NCI-H1436 (cell line): ENCODE measurements at places on chromosomes 2 and 18.
A peak's percentile ranks its signal among the peaks of the same experiment; 100 is the strongest.

- peak; percentile 19 for DNase-seq
Observed at GRCh38 chr2:222424276-222424728, at the start of gene SGPP2. Gene SGPP2 (plus strand): TSS chr2:222424543. CDS start chr2:222424603, 60 bp downstream.

DNA sequence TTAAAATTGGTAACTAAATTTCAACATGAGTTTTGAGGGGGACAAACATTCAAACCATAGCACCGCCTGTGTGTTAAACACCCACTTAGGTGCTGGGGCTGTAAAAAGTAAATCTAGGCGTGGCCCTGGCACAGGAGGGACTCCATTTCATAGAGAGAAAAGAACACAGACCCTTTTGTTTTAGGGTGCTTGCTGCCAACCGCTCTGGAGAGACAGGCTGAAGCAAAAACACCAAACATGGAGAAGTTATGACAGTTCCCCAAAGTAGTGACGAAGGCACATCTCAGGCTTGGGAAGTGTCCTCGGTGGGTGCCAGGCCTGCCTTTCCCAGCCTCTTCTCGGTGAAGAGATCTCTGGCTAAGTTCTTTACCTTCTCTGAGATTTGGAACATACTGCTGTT is 5.1 kb downstream of the ACTG2 start:
- DNase-seq = no peak

DNA sequence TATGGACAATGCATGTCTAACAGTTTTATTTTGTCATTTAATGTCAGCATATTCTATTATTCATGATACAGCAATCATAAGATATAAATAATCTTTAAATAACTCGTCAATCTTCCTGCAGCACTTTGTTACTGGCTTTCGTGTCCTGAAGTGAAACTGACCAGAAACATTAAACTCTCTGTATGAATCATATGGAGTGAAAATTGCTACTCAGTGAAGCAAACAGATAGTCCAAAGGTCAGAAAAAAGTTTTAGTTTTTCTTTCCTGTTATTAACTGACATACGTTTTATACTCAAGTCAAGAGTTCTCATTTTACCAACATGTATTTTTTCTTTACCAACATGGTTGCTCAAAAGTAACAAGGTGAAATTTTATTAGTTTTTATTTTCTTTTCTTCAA is 106.8 kb upstream of the GALNT5 start:
- DNase-seq = no peak

DNA sequence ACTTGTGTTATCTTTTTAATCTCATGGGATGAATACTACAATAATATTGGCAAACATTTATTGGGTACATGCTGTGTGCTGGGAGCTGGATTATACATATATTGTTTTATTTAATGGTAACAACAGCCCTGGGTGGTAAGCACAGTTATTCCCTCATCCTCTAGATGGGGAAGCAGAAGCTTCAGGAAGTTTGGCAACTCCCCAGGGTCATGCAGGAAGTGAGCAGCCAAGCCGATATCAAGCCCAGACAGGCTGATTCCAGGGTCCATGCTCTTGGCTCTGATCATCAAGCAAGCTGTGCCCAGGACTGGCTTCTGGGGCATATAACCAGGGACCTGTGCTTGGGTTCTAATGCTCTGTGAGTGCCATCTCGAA is 155.8 kb downstream of the ZNF516 start:
- DNase-seq = no peak

DNA sequence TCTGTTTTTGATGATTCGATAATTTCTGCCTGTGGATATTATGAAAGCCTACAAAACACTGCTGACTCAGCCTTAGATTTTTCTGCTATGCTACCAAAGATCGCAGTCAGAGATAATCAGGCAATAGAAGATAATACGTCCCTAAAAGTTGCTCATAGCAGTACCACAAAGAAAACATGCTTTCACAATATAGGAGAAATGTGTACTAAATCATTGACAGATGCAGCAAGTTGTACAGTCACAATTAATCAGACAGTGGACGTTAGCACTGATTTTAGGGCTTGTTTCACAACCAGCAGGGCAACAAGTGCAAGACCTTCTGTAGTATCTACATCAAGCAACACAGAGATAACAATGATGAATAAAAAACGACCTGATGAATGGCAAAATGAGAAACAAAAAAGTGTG is 19.5 kb downstream of the RBM44 start:
- no peak for DNase-seq

- DNase-seq = peak; percentile 30
Observed at GRCh38 chr2:28269019-28269784, 123.5 kb upstream of the FOSL2 start.

DNA sequence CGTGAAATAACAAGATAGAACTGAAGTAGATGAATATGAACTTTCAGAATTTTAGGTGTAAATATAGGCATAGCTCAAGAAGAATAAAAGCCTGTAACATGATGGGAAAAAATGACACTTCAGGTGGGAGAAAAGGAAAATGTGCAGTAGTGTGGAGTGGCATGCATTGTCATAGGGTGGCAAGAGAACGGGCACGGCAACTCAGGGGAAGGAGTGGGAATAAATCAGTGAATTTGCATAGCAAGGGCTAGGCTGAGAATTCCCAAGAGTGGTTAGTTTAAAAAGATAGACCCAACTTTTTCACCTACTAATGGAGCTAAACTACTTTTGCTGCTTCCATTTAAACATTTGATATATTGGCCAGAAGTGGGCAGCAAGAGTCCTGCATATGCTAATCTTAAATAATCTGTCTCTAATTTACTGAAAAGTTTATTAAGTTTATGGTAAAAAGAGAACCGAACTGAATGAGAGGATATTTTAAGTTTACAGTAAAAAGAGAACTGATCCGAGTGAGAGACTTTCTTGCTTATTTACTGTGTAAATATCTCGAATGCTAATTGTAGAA is 228.1 kb downstream of the CTNNA2 start:
- no peak for DNase-seq

DNA sequence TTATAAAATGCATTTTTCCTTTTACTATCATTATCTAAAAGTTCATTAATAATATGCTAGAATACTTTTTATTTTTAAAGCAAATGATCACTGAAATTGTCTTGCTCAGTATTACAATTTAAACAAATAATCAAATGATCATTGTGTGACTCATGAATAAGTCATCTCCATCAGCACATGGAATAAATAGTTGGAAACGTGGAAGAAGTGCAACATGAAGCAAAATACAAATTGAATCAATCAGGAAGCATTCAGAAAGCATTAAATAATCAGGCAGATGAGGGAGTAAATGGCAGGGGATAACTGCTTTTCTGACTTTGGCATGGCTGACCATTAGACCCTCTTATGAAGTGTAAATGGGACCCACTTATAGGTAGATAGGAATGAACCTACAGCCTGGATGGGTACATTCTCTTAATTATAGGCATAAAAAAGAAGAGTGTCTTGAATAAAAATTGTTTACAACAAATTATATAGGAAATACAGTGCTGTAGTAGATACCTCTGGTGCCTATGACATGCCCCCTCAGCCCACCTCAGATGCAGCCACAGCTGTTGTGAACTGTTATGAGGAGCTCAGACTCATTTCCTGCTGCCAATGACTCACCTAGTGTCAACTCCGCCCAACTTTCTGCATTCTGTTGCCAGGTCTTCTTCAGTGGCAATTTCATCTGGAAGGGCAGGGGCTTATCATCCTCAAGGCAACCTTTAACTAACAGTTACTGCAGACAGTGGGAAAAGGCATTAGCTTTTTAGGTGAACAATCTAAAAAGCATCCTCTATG is 936.0 kb downstream of the TRIB2 start:
- no peak for DNase-seq

DNA sequence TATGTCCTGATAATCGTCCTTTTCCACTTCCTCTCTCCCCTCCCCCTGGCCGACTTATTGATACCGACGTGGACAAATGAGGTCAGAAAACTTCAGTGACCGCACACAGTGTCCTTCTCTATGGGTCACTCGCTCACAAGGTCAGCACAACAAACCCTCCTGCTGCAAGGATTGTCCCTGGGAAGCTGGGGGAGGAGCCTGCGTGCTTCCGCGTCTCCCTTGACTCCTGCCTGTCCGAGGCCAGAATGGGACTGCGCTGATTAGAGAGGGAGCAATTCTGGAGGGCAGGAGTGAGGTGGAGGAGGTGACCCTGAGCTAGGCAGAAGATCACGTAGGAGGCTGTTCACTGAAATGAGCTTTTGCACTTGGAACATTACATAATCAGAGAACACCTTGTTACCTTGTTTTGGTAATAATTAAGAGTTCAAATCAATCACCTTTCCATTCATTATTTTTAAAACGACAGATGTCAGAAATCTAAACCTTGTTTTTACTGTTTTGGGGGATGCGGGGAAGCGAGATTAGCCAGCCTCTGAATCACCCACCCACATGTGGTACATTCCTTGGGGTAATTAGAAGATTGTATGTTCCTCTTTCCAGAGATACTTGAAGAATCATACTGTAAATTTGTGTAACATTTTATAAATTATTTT is 70.6 kb downstream of the CTAGE1 start:
- no peak for DNase-seq

GRCh38 chr18:47737956-47738355 is 192.5 kb downstream of the SMAD2 start:
- no peak for DNase-seq

- DNase-seq = no peak
Observed at GRCh38 chr2:102184568-102184967, 2.3 kb upstream of the IL1RL2 start.

DNA sequence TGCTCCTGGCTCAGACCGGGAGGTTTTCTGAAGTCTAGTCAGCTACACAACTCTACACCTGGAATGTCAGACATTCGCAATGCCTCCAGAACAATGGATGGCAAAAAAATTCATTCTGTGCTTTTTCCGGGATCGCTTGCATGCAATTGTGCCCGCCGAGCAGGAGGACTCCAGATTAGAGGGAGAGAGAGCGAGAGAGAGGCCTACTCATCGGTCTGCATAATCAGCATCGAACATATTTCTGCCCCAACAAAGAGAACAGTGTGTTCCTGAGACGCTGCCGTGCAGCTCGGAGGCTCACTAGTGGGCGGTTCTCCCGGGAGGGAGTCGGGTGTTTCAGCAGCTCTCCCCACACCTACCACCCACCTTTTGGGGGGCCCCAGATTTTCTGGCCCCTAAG is 117.1 kb downstream of the KLHL29 start:
- DNase-seq = no peak

- DNase-seq = peak; percentile 14
Observed at GRCh38 chr2:134718817-134719814, at the start of gene TMEM163. Gene TMEM163 (minus strand): TSS chr2:134719000.

DNA sequence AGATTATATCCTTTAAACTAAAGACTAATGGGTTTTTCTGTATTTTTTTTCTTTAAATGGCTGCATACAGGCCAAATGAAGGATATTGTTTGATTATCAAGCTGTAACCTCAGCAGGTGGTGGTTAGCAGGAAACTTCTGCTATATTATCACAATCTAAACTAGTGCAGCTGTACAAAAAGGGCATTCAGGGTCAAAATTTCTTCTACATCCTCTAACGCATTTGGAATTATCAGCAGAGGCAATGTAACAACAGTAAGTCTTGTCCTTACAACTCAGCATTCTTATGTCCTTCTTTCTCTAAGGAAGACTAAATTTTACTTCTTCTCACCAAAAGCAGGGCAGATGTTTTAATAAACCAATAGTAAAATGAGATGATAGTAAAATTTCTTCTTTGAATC is 135.8 kb upstream of the FN1 start:
- DNase-seq = no peak

GRCh38 chr2:109342256-109342850 is 213.3 kb downstream of the SH3RF3 start:
- no peak for DNase-seq

GRCh38 chr18:70454704-70455322 is 166.0 kb downstream of the SOCS6 start:
- peak; percentile 20 for DNase-seq

DNA sequence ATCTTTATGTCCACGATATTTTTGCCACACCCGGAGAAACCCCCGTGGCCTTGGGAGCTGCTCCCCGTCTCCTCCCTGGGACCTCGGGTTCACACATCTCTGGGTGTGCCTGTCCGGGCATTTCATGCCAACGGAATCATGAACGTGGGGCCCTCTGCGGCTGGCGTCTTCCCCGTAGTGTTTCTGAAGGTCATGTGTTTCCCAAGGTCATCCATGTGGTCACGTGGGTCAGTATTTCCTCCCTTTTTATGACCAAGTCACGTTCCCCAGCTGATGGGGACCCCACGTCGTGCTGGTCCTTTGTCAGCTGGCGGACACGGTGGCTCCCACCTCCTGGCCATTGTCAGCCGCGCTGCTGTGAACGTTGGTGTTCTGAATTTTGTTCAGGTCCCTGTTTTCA is 135.7 kb downstream of the NFATC1 start:
- DNase-seq = no peak

- DNase-seq = no peak
Observed at GRCh38 chr2:168781191-168781817, 21.1 kb upstream of the NOSTRIN start.

GRCh38 chr2:21229302-21229701 is 105.5 kb downstream of the TDRD15 start:
- DNase-seq = no peak

- no peak for DNase-seq
Observed at GRCh38 chr2:29259221-29259620, 144.0 kb downstream of the CLIP4 start.

DNA sequence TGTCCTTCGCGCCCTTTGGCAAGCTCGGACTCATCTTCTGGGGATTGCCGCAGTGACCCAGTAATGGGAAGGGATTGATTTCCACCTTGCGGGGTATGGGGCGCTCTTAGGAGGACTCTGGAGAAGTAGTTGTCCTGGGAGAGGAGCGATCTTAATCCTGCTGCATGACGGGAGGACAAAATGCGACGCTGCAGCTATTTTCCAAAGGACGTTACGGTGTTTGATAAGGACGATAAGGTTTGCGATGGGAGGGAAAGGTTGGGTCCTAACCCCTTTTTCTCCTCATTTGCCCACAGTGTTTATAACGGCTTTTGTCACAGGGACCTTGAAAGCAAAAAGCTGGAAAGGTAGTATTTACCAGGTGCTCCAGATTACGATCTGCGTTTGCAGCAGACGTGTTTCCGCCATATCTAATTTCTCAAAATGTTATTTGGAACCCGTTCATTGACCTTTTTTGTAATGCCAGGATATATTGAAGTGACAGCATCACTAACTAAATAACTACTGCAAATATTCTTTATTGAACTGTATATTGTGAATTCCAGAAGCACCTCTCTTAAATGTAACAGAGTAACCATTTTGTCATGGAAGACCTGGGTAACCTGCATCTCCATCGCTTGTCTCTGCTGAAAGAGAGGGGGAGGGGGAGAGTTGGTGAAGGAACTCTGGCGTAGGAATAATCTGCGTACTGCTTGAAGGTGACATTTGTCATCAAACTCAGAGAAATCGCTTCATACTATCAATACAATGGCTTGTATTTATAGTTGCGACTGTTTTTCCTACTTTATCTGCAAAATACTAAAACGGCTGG is 590 bp downstream of the MDH1 start:
- no peak for DNase-seq

- DNase-seq = no peak
Observed at GRCh38 chr2:171999161-171999560, 592 bp upstream of the METAP1D start.

DNA sequence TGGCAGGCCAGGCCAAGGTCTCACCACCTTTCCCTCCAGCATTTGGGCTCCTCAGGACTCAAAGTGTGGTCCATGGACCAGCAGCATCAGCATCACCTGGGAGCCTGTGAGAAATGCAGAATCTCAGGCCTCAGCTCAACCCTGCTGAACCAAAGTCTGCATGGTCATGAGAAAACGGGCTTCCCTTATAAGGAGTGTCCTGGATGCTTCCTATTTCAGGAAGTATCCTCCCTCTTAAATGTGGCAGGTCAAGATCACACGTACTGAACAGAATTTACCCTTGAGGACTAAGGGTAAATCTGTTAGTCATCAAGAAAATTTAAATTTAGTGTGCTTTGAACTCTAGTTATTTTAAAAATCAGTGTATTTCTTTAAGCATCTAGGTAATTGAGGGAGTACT is 11.8 kb downstream of the CD8A start:
- no peak for DNase-seq
